ENCODE measurements at places on chromosomes 6 and 20. TPM values are rescaled to one million over a fixed set of nuclear protein-coding genes. Genes with fewer than 3 reads are reported as not detected.

The OTOR gene
- not detected for total RNA-seq

The RAB23 gene
- 1.5 TPM for total RNA-seq

The HLA-DRB5 gene
- 4.7 TPM for total RNA-seq

The RAB32 gene
- total RNA-seq: 1.1 TPM

The SLC13A3 gene
- total RNA-seq: 0.07 TPM

The LY6G6C gene
- not detected for total RNA-seq

The EYA2 gene
- not detected for total RNA-seq

The OXT gene
- 0.40 TPM for total RNA-seq

The PNLDC1 gene
- total RNA-seq: 0.11 TPM

The DYNLT2 gene
- total RNA-seq: 2.4 TPM

The OGFRL1 gene
- 4.0 TPM for total RNA-seq

The TEAD3 gene
- 1.5 TPM for total RNA-seq

The KIAA0408 gene
- 2.7 TPM for total RNA-seq

The CFAP206 gene
- total RNA-seq: not detected

The ATRN gene
- total RNA-seq: 7.6 TPM

The BANF2 gene
- not detected for total RNA-seq

The PROCR gene
- 1.2 TPM for total RNA-seq

The ID4 gene
- total RNA-seq: not detected

The GPSM3 gene
- 82.6 TPM for total RNA-seq

The CAGE1 gene
- 0.07 TPM for total RNA-seq

The KCNK16 gene
- total RNA-seq: not detected

The FAM162B gene
- total RNA-seq: not detected

The ZBTB46 gene
- 0.88 TPM for total RNA-seq

The HNF4A gene
- total RNA-seq: not detected

The PRR18 gene
- total RNA-seq: 0.11 TPM

The SLC22A2 gene
- not detected for total RNA-seq

The SAPCD1 gene
- total RNA-seq: 12.2 TPM

The DEFB124 gene
- not detected for total RNA-seq

The SMLR1 gene
- not detected for total RNA-seq

The DPPA5 gene
- not detected for total RNA-seq

The TFAP2A gene
- total RNA-seq: 0.26 TPM

The SPATS1 gene
- not detected for total RNA-seq

The KIF13A gene
- not detected for total RNA-seq

The WFDC2 gene
- total RNA-seq: 0.66 TPM

The HAO1 gene
- total RNA-seq: not detected

The NNAT gene
- total RNA-seq: 0.42 TPM

The EPB41L1 gene
- total RNA-seq: 0.67 TPM

The C20orf144 gene
- 0.27 TPM for total RNA-seq

The ULBP3 gene
- total RNA-seq: 0.77 TPM

The MCM8 gene
- total RNA-seq: 45.4 TPM

The ADGRG6 gene
- total RNA-seq: 0.43 TPM

The OPRL1 gene
- total RNA-seq: 0.50 TPM

The RAB44 gene
- total RNA-seq: not detected

The CLDN20 gene
- not detected for total RNA-seq

The HTR1E gene
- total RNA-seq: not detected

The SRF gene
- total RNA-seq: 37.6 TPM

The ZKSCAN4 gene
- 4.1 TPM for total RNA-seq

The TGM3 gene
- not detected for total RNA-seq

The NDUFAF4 gene
- 65.4 TPM for total RNA-seq

The RSPO3 gene
- not detected for total RNA-seq

The SLC16A10 gene
- total RNA-seq: 7.0 TPM

The TFAP2D gene
- total RNA-seq: not detected

The GTSF1L gene
- total RNA-seq: 0.23 TPM

The DOK5 gene
- total RNA-seq: 2.1 TPM

The LY6G6F gene
- not detected for total RNA-seq

The THBD gene
- total RNA-seq: not detected

The FABP7 gene
- not detected for total RNA-seq

The AVP gene
- total RNA-seq: not detected

The FAM184A gene
- total RNA-seq: 13.8 TPM

Data from activated CD4-positive, alpha-beta T cell treated with anti-CD3 and anti-CD28 coated beads for 36 hours (primary cell).